ENCODE measurements at places on chromosomes 16 and 17.

GRCh38 chr17:39080421-39081078, 70.9 kb downstream of the PLXDC1 start:
- no peak for DNase-seq

GRCh38 chr17:63429766-63430165, 16.3 kb downstream of the CYB561 start:
- DNase-seq: no peak

DNA sequence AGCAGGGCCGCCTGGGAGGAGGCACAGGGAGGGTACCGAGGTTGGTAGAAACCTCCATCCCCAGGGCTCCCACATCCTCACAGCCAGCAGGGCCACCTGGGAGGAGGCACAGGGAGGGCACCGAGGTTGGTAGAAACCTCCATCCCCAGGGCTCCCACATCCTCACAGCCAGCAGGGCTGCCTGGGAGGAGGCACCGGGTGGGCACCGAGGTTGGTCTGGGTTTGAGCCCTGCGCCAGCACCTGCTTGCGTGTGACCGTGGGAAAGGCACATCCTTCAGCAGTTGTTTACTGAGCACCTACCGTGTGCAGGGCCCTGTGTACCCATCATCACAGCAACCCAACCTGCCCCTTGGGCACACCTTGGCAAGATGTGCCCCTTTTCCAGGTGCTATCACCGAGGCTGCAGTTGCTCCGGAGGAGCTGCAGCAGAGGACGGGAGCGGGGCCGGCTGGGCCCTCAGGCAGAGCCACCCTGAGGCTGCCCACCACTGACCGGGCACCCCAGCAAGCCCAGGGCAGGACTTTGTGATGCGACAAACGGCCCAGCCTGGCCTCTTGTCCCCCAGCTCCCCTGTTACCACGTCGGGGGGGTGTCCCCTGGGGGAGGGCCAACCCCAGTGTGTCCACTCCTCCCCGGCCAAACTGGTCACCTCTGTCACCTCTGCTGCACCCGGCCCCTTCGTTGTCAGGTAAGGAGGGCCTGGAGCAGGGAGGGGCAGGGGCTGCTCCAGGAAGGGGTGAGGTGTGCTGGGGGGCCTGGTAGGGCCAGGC, 22.1 kb upstream of the OSGIN1 start:
- no peak for DNase-seq

- DNase-seq: peak; percentile 64
These were observed 37.1 kb downstream of the KNOP1 start for GRCh38 chr16:19680881-19681340.

All from DMS79 treated with DMSO at 0.1 percent for 48 hours (cell line).